ENCODE measurements at places on chromosomes 16 and 17. TPM values are rescaled to one million over a fixed set of nuclear protein-coding genes. Genes with fewer than 3 reads are reported as not detected.

PPM1E gene
- total RNA-seq = 4.6 TPM

ITGAX gene
- total RNA-seq = 0.80 TPM

NLRC5 gene
- total RNA-seq = 0.85 TPM

CACNG1 gene
- total RNA-seq = not detected

CACNA1G gene
- 1.5 TPM for total RNA-seq

LGALS9B gene
- not detected for total RNA-seq

SNX20 gene
- total RNA-seq = not detected

PCTP gene
- 20.3 TPM for total RNA-seq
